ENCODE measurements at places on chromosomes 11 and 22.
A peak's percentile ranks its signal among the peaks of the same experiment; 100 is the strongest.

DNA sequence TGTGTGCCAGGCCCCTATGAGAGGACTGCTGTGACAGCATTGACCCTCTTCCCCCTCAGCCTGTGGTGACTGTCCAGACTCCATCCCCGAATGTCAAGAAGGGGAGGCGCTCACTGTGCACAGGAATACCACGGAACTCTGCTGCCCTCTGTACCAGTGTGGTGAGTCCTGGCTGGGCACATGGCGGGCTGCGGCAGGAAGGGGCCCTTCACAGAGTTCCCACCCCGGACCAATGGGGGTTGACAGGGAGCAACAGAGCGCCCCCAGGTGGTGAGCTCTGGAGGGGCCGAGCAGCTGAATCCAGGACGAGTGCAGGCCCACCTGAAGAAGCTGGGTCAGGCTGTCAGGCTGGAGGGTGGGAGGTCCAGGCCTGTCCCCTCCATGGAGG lies 83.8 kb upstream of the MYOD1 start:
- no peak for DNase-seq

- DNase-seq: no peak
Measured at GRCh38 chr11:107844041-107844440, 14.5 kb downstream of the SLC35F2 start.

- no peak for DNase-seq
Measured at GRCh38 chr22:22099833-22100812, 117.5 kb upstream of the TOP3B start.

GRCh38 chr22:31707519-31707918 lies 42.4 kb downstream of the PRR14L start:
- DNase-seq: no peak

DNA sequence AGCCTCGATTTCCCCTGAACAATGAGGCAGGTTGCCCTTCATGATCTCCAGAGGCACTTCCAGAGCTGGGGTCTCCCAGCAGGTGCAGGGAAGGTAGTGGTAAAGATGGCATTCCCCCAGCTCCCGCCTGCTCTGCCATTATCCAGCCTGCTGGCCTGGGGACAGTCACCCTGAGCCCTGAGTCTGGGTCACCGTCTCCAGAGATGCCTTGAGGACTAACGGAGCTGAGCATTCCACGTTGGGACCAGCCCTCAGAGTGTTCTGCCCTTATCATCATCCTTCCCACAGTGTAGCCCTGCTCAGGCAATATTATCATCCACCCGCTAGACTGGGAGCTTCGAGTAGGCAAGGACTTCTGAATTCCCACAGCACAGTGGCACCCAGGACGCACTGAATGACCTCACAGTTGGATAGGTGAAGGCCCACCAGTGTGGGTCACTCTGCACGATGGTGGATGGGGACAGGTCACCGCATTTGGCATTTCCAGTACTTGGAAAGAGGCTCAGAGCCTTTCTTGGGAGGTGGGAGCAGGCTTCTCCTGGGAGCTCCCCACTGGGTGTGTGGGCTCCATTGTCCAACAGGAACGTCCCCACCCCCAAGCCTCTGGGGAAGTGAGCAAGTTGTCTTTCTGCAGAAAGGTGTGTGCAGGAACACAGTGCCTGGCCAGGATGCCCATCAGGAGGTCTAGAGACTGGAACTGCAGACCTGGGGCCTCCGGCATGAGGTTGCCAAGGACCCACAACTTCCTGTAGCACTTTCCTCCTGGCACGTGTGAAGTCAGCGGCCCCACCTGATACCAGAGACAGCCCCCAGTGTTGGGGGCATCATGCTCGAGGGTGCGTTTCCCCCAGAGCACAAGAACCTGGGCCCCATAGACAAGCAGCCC lies 51.4 kb upstream of the WNT7B start:
- no peak for DNase-seq

GRCh38 chr11:120894202-120894985 lies 129.5 kb upstream of the TBCEL start:
- no peak for DNase-seq

GRCh38 chr11:123707206-123707605 lies 34.3 kb downstream of the ZNF202 start:
- DNase-seq: no peak

GRCh38 chr22:38348751-38349496 lies 31.7 kb upstream of the CSNK1E start:
- DNase-seq: no peak

GRCh38 chr11:36540998-36541397 lies 26.8 kb upstream of the RAG1 start:
- DNase-seq: peak; percentile 8

DNA sequence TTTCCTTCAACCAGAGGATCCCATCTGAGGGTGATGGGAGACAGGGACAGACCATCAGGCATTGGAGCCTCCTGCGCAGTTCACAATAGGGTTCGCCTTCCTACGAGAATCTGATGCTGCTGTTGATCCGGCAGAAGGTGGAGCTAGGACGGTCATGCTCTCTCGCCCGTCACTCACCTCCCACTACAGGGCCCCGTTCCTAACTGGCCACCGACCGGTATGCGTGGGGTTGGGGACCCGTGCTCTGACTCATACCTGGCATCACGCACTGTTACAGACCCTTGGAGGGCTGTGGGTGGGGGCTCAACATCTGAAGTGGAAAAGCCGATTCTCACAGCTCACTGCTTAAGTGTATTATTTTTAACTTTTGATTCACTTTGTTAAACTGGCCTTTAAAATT lies 402.3 kb downstream of the BRD1 start:
- no peak for DNase-seq

- no peak for DNase-seq
Measured at GRCh38 chr11:119854521-119854920, 125.5 kb upstream of the NECTIN1 start.
